ACHN (cell line): ENCODE measurements at places on chromosomes 7 and 10.

DNA sequence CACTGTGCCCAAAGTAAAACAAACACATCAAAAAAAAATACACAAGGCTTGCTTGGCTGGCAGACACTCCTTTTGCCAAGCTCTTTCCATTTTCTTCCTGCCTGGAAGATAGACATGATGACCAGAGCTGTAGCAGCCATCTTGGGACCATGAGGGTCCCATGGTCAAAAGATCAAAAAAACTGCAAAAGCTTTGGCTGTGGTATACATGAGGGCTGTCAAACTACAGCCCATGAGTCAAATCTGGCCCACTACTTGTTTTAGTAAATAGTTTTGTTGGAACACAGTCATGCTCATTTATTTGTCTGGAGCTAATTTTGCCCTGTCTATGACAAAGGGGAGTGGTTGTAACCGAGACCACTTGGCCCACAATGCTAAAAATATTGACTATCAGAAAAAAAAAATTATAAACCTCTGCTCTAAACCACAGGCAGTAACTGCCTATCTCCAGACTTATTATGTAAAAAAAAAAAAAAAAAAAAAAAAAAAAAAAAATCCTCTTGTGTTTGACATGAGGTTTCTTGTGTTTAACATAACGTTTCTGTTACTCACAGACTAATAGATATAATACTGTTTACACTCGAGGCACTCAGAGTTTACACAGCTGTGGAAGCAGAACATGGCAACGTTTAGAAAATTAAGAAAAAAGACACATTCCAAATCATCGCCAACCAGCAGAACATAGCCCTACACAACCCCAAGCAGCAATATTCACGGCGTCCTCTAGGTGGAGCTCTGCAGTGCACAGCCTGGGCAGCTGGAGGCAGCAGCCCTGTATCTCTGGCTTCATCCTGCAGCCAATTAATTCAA, 36.9 kb downstream of the ASB13 start:
- peak; percentile 73 for DNase-seq

DNA sequence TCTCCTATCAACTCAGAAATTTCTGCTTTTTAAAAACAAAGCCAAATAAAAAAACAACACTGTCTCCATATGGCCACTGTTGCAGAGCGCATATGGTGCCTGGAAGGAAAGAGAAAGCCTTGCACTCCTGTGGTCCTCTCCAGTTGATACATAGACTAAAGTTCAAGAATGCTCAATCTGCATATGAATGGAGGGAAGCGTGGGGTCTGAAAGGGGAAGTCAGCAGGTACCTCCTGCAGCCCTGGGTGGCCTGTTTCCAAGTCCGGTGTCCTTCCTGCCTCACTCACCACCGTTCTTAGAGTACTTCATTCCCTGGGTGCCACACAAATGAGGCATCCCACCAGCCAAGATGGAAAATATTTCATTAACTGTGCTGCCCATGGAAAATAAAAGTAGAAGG, 138.3 kb upstream of the PALS2 start:
- no peak for DNase-seq

GRCh38 chr7:42080841-42081586, 156.0 kb downstream of the GLI3 start:
- peak; percentile 87 for DNase-seq

DNA sequence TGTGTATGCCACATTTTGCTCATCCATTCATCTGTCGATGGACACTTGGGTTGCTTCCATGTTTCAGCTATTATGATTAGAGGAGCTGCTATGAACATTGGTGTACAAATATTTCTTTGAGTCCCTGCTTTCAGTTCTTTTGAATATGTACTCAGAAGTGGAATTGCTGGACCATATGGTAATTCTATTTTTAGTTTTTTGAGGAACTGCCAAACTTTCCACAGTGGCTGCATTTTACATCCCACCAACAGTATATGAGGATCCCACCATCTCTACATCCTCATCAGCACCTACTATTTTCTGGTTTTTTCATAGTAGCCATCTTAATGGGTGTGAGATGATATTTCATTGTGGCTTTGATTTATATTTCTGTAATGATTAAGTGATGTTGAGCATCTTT, 44.7 kb upstream of the ZMIZ2 start:
- no peak for DNase-seq

- DNase-seq: no peak
Measured at GRCh38 chr7:140384894-140385545, 13.3 kb downstream of the SLC37A3 start.

DNA sequence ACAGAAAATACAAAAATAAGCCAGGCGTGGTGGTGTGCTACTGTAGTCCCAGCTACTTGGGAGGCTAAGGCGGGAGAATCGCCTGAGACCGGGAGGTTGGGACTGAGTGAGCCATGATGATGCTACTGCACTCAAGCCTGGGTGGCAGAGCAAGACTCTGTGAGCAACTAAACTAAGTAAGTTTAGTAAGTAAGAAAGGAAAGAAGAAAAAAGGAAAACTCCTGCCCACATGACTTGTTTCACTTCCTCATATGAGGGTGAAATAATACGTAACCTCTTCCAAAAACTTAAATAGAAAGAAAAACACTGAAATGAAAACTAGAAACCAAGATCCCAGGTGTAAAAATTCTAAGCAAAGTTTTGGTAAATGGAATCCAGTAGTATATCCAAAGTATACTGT, 79.6 kb downstream of the LARP4B start:
- DNase-seq: no peak

- no peak for DNase-seq
Measured at GRCh38 chr7:106423821-106424475, 139.2 kb upstream of the NAMPT start.

DNA sequence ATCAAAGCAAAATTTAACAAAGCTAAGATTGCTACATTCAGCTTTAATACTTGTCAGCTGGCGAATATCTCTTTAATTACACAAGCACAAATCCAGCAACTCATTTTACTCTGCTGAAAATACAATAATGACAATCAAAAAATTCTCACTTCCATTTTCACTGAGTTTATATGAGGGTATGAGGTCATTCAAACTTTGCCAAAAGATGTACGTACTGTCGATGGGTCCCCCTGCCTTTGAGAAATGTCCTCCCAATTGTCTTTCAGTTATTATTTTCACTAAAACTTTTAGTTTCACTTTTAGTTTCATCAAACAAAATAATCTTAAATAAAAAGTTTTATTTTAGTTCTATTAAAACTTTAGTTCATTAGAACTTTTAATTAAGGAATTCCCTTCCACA, 159.5 kb upstream of the WDR11 start:
- no peak for DNase-seq

GRCh38 chr10:33333260-33334101, 986 bp downstream of the NRP1 start:
- peak; percentile 39 for DNase-seq

DNA sequence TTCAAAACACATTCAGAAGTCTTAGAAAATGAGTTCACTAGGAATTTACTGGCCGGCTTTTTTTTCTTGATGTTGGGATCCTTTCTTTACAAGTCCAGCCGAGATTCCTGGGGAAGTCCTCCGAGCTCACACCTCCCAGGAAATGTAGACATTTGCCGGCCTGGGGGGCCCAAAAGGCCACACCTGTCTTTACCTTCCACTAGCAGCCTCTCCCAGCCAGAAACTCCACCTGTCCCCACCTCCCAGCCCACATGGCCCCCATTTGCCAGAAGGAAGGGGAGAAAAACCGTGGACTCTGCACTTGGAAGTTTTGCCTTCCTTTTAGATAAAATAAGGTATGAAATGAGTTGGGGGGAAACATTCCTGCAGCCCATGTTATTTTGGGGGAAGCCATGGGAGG, 27.6 kb upstream of the EMX2 start:
- DNase-seq: no peak

DNA sequence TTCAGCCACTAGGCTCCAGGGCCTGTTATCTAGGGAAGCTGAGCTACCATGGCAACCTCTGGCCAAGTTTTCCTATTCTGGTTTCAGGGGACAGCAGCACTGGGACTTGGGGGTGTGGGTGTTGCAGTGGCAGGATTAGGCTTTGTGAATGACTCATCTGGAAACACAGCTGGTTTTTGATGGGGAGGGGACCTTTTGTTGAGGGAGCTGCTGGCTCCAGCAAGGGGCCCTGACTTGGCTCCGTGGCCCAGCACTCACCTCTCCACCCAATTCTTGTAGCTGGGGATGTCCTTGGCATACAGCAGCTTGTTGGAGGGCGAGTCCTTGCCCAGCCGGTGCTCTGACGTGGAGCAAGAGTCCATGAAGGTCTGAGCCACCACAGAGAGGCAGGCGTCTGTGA, 435.9 kb downstream of the PLXNA4 start:
- DNase-seq: no peak

- no peak for DNase-seq
Measured at GRCh38 chr10:855671-856070, 75.8 kb downstream of the LARP4B start.

GRCh38 chr7:151181011-151181431, 6.0 kb downstream of the ASB10 start:
- no peak for DNase-seq

DNA sequence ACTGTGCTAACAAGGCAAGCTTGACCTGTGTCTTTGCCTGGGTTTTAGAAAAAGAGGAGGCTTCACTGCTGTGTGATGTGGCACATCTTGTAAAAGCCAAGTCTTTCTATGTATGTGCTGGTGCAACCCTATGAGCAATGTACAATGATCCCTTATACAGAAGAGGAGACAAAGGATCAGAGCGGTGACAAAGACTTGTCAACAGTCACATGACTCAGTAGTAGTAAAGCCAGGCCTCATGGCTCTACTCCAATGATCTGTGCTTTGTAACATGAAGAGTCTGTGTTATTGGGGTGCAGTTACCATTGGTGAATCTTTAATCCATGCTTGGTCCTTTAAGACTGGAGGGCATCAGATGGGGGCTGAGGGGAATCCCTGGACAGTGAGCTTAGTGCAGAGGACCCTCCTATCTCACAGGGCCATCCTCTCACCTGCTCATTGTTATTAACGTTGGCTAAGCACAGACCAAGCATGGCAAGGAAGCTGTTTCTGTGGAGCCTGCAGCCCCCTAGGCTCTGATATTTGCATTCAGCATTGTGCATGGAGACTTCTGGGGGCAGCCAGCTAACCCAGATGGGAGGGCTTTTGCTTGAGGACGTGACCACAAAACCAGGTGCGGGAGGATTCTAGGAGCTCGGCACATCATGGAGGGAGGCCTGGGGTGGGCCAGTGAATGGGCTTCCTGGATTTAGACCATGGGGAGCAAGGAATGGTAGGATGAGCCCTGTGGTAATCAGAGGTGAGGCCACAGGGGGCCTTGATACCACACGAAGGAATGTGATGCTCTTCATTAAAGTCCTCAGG, 308.8 kb upstream of the ZNF32 start:
- DNase-seq: no peak

DNA sequence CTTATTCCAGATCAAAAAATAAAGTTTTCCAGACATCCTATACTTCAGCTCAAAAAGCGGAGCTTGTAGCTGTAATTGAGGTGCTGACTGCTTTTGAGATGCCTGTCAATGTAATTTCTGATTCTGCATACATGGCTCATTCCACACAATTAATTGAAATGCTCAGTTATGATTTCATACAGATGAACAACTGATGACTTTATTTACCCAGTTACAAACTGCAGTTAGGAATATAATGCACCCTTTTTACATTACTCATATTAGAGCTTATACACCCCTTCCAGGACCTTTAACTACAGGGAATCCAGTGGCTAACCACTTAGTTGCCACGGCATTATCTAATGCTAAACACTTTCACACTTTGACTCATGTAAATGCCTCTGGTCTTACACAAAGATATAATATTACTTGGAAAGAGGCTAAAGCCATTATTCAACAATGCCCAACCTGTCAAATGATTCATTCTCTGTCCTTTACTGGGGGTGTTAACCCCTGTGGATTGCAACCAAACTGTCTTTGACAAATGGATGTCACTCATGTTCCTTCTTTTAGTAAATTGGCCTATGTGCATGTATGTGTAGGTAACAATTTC, 147.3 kb downstream of the ZNF33B start:
- DNase-seq: peak; percentile 44

DNA sequence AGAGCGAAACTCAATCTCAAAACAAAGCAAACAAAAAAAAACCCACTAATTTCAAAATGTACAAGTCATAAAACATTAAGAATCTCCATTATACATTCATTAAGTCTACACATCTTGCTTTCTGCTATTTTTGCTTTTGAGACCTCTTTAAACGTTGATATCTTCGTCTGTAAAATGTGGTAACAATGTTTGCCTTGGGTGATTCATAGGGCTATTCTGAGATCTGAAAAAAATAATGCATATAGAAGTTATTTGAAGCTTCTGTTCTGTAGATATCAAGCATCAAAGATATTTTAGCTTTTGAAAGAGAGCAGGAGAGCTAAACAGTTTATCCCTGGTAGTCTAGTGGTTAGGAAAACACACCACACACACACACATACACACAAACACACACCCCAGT, 158.1 kb upstream of the PLXDC2 start:
- no peak for DNase-seq

DNA sequence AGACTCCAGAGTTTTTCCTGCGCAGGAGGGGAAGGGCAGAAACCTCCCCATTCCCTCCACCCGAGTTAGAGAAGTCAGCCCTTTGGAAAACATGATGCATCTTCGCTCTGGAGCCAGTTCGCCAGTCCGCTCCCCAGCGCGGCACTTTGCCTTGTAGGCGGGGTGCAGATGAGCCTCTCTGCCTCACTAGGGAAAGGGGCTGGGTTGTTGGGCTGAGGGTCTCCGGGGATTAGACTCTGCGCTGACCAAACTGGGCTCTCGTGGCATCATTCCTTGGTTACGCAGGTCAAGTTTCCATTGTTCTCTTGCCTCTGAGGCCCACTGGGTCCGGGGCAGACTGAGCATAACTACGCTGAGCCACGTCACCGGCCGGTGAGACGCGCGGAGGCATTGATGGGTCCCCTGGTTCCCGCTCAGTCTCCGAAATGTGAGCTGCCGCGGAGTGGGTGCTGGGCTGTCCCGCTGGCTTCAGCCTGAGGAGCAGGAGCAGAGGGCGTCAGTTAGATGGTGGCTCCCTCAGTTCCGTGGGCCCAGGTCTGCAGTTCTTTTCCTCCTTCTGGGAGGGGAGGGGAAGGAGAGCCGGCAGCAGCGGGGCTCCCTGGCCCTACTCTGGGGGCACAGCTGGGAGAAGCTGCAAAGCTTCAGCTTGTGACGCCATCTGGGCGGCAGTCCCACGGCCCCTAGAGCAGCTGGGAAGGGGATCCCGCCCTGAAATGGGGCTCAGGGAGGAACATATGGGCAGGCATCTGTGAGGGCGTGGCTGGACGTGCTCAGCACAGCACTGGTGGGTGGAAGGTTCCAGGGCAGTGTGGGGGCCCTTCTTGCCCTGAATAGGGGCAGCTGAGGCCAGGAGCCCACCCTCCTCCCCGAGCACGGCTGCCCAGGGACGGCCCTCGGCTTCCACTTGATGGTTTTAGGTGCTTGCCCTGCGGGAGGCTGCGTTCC, 121.3 kb upstream of the BTBD16 start:
- DNase-seq: no peak
